Stimulated activated CD8-positive, alpha-beta memory T cell treated with anti-CD3 and anti-CD28 coated beads, Interleukin-4, amount 100 ng/mL, for 4 hours (primary cell): ENCODE measurements at places on chromosomes 16 and 17.

DNA sequence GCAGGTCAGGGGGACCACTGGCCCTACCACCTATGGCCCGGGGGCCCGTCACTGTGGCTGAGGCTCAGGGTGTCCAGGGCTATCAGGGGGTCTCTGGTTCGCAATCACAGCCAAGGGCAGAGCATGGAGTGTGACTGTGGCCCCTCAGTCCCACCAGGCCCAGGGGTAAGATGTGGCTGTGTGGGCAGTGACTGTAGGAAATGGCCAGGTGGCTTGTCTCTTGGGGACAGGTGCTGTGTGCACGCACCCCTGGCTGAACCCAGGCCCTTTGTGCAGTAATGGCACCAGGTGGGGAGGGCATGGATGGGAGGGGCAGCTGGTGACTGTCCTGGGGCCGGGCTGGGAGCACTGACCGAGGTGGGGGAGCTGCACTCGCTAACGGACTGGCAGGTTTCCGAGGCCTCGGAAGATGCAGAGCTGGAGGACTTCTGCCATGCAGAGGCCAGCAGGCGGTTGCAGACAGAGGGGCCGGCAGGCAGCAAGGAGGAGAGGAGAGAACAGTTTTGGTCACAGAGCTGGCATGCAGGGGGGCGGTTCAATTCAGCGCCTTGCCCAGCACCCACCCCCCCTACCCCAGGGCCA lies 18.8 kb downstream of the IL34 start:
- no peak for DNase-seq

DNA sequence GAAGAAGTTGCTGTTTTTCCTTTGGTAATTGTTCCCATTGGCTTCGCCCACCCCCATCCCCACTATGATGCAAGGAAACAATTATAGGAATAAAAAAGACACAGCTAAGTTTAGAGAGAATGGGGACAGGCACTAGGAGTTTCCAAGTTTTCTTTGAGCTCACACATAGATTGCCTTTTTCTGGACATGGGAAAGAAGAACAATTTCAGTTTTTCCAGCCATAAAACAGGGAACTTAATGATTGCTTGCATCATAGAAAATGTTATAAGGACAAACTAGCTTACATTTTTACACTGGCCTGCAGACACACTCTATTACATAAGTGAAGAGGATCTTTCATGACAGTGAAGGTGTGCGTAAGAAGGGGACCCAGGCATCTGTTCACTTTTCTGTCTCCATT lies 142.3 kb upstream of the ZFHX3 start:
- DNase-seq = no peak

- no peak for DNase-seq
Observed at GRCh38 chr17:8029121-8029520, 9.7 kb upstream of the ALOX15B start.

DNA sequence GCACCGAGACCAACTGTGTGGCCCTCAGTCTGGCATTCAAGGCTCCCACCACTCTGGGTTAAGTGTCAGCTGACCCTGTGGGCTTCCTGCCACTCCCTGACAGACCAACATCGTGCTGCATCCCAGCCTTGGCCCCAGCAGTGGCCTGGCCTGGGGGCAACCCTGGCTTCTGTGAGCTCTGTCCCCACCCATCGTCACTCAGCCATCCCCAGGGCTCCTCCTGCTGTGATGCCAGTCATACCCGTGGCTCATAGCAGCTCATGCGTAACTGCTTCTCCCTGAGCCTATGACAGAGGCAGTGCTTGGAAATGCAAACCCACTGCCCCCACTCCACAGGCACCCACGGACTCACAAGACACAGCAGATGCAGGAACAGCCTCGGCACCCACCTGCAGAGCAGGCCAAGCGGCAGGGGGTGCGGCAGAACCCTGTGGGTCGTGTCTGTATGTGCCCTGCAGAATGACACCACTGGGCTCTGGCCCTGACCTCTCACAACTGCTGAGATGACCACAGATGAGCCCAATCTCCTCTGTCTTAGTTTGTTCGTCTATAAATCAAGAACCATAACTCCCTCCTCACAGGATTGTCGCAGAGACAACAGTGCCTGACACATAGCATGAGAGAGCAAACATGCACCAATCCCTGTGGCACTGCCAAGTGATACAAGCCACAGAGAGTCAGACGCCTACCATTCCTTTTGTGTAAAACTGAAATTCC lies 26.6 kb downstream of the PIEZO1 start:
- no peak for DNase-seq

- no peak for DNase-seq
Observed at GRCh38 chr16:54453871-54454270, 167.3 kb upstream of the IRX3 start.

DNA sequence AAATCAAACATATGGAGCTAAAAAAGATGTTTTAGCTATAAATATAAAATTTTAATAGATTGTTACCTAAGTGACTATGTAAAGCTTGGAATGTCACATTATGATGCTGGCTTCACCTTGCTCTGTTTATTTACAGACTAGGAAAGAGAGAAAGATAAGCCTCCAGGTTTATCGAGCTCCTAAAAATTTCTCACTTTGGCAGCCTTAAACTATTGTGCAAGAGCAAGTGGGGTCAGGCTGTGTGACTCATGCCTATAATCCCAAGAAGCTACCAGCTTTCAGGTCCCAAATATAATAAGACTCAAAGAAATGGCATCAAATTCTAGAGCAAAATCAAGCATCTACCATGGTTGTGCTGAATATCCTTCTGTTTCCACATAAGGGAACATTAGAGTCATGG lies 34.3 kb upstream of the PRSS54 start:
- no peak for DNase-seq

GRCh38 chr17:4313221-4314114 lies 49.7 kb upstream of the ANKFY1 start:
- DNase-seq = no peak

DNA sequence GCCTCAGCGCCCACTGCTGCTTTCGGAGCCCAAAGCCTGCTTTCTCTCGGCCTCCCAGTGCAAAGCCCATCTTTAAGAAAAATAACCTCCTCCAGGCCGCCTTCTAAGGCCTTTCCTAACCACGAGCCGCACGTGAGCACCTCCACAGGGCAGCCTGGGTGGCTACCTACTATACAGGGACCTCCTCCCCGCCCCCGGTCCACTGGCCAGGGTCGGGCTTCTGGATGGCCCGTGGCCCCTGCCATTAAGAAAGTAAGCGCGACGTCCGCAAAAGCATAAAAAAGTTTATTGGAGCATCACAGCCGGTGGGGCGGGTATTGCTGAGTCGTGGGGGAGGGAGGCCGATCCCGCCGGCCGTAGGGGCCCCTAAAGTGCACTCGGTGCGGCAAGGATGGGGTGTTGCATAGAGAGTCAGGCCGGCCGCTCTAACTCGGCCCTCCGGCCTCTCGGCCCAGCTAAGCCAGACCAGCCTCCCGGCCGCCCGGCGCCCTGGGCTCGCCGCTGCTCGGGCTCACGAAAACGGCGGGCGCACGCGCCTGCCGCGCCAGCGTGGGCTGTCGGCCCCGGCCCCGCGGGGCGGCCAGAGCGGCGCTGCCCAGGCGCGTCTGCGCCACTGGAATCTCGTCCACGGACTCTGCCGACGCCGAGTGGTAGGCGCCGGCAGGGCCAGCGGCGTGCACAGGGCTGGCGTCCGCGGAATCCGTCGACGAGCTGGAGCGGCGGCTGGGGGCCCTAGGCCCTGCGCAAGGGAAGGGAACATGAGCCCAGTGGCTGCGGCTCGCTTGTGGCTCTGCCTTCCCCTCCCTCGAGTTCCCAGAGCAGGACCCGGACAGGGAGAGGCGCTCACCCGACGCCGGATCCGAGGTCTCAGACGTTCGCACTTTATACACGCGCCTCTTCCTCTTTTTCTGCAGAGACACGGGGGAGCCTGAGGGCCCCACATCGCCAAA lies 1.1 kb upstream of the TPPP3 start:
- no peak for DNase-seq

DNA sequence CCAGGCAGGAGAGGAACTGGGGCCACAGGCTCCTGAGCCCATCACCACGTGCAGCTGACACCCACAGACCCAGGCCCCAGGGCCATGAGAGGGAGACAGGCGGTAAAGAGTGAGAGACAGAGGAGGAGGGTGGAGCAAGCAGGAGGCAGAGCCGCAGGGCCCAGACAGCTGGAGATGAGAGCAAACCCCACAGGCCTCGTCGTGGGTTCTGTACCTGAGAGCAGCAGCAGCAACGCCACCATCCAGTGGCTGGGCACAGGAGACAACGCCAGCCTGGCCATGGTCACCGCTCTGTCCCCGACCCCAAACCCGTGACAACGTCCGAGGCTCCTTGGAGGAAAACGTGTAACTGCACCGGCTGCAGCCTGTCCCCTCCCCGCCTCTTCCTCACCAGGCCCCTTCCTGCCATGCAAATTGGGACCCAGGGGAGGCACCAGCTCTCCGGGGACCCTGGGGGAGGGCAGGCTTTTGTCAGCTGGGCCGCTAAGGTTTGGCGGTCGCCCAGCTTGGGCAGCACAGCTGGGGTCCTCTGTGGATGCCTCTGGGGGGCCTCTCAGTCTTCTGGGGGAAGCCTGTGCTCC lies at the start of gene CD79B:
CD79B (minus strand) TSS at position 351 of the 581 bp plus-strand sequence; CDS start at position 281, 70 bp downstream.
- DNase-seq = no peak

DNA sequence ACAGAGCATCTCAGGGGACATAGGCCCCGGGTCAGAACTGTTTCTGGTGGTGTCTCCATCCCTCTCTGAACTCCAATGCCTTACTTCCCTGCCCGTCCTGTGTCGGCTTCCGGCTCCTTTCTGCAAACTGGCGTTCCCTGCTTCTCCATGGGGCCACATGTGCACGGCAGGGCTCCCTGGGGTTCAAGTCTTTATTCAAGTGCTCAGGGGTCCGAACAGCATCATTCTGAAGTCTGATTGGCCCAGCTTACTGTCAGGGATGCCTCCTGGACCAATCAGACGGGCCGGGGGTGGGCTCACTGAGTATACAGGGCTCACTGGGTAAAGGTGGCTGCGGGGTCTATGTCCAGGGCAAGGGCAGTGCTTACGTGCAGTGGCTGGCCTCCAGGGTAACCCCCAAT lies 17.1 kb downstream of the C16orf82 start:
- DNase-seq = no peak

- DNase-seq = no peak
Observed at GRCh38 chr16:70553645-70554044, 30.0 kb downstream of the SF3B3 start.

DNA sequence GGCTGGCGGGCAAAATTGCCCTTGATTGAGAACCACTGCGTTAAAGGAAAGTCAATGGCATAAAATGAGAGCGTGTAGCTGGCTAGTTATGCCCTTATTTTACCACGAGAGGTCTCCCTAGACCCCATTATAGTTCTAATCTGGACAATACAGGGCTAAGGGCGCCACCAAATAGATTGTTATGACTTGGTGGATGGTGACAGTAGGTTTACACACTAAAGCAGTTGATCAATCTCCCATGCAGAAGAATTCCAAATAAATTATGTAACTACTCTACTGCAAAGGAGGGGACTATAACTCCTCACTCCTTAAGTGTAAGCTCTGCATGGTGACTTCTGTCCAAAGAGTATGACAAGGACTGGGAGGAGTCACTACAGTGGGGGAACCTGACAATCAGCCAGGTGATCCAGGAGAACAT lies 20.4 kb upstream of the YPEL2 start:
- DNase-seq = no peak

DNA sequence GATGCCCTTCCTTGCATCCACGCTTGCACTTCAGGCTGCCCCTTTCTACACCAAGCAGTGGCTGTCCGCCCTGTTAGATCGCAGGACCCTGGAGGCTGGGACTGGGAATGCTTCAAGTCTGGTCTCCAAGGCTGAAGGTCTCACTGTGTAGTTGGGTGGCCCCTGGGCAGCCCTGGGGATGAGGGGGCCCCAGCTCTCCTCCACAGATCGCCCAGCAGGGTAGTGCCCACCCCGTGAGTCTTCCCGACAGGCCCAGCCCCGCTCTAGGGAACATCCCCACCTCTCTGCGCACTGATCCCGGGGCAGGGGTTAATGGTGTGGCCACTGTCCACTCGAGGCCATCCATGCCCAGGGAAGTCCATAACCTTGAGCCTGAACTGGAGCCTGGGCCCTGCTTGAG lies 10.3 kb downstream of the ZNF213 start:
- no peak for DNase-seq
